ENCODE measurements at places on chromosomes 12 and 14.

- DNase-seq, result no peak
These were observed 247.1 kb upstream of the SRRM4 start for GRCh38 chr12:118734266-118734665.

- DNase-seq, result no peak
These were observed 16.2 kb upstream of the MED6 start for GRCh38 chr14:70616646-70617045.

DNA sequence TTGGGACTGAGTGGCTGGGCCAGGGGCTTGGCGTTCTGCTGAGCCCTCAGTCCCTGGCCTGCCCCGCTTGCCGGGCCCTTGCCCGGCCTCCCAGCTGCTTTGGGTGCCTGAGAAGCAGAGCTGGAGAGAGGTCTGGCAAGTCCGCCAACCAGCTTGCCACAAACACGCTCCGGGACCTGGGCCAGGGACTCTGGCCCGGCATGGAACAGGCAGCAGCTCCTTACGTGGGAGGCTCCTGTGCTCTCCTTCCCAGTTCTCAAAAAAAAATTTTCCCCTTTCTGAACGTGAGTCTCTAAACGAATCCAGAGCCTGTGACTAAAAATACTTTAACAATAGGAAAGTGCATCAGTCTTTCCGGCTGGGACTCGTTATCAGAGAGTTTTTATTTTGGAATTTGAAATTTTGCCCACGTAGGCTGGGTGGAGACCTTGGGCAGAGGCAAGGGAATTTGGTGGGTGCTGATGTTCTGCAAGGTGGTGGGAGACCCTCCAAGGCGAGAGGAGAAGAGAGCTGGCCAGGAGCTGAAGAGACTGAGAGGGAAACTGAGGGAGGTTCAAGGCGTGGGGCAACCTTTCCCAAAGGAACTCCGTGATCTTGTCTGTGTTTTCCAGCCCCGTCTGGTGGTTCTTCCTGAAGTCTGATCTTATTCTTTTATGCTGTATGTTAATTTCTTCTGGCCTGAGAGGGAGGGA, 6.8 kb upstream of the NR4A1 start:
- no peak for DNase-seq

GRCh38 chr12:118102070-118102469, 1.7 kb downstream of the VSIG10 start:
- no peak for DNase-seq

GRCh38 chr14:50363714-50364111, 33.0 kb downstream of the CDKL1 start:
- no peak for DNase-seq

GRCh38 chr12:54479421-54479820, 6.0 kb upstream of the GTSF1 start:
- DNase-seq, result no peak

GRCh38 chr12:93079976-93080375, 150.9 kb upstream of the EEA1 start:
- no peak for DNase-seq

- no peak for DNase-seq
These were observed 5.4 kb downstream of the LMO3 start for GRCh38 chr12:16600525-16600924.

- DNase-seq, result no peak
These were observed 3.9 kb upstream of the DACT1 start for GRCh38 chr14:58633831-58634230.

- peak; percentile 39 for DNase-seq
These were observed at the start of the genes LYSET and MOAP1 for GRCh38 chr14:93184391-93185348. TSS of gene LYSET (plus strand) at chr14:93185317. CDS start at chr14:93185406, 89 bp downstream. TSS of gene MOAP1 (minus strand) at chr14:93184897. CDS start at chr14:93184242, 655 bp downstream.

- no peak for DNase-seq
These were observed 71.4 kb downstream of the PAPOLA start for GRCh38 chr14:96573473-96574100.

DNA sequence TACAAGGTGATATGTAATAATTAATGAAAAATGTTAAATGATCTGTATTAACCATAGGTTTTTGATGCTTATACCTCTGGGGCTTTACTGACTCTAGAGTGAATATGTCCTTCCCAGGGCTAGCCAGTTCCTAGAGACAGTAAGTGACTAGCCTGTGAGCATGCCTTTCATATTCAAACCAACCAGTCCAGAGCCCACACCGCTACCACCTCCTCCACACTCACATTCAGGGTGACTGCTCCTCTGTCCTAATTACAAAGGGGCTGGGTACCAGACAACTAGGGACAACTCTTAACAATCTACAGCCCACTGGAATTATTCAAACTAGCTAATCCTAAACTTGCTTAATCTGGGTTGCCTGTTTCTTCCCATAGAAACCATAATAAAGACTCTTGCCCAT, 49.0 kb downstream of the RALGAPA1 start:
- DNase-seq, result no peak

- no peak for DNase-seq
These were observed 34.2 kb downstream of the BICD1 start for GRCh38 chr12:32140877-32141276.

- no peak for DNase-seq
These were observed 594 bp downstream of the ARHGDIB start for GRCh38 chr12:14960548-14961465.

GRCh38 chr12:92290350-92290695, 144.7 kb upstream of the BTG1 start:
- no peak for DNase-seq

GRCh38 chr12:70854138-70854537, 66.4 kb downstream of the PTPRR start:
- DNase-seq, result no peak

- DNase-seq, result no peak
These were observed 389.7 kb upstream of the FAR2 start for GRCh38 chr12:28759333-28759732.

DNA sequence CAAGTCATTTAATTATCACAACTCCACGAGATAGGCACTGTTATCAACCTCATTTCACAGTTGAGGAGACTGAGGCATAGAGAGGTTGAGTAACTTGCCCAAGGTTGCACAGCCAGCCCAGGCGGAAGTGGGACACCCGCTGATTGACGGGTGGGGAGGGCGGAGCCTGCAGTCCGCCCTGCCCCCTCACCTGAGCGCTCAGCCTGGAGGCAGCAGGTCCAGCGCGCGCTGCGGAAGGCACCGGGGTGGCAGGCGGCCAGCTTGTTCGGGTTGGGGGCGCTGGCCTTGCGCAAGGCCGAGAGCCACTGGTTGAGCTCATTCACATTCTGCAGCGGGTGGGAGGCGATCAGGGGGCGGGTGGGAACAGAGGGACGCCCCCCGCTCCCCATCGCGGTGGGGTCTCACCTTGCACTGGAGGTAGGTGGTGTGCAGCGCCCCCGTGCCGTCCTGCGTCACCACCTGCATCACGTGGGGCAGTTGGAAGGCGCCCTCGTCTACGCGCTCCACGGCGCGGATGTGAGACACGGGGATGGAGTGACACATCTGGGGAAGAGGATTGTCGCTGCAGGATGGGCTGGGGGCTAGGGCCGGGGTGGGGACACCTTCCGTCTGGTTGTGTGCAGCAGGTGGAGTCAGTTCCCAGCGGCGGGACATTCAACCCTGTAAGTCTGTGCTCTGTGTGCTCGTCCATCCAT, 31.7 kb downstream of the RASAL1 start:
- no peak for DNase-seq

DNA sequence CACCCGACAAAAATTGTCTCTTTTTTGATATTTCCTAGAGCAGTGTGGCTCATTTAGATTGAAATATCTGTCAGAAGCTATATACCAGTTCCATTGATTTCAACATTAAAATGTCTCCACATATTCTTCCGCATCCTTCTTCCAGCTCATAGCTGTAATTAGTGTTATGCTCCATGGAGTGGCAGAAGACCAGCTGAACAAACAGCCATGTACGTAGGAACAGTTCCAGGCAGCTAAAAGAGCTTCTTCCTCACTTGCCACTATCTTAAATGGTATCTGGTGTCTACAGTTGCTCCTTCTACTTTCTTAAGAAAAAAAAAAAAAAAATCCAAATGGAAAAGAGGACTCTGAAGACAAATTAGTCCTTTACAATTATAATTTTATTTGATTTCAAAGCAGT, 848.0 kb downstream of the DIO2 start:
- DNase-seq, result no peak

DNA sequence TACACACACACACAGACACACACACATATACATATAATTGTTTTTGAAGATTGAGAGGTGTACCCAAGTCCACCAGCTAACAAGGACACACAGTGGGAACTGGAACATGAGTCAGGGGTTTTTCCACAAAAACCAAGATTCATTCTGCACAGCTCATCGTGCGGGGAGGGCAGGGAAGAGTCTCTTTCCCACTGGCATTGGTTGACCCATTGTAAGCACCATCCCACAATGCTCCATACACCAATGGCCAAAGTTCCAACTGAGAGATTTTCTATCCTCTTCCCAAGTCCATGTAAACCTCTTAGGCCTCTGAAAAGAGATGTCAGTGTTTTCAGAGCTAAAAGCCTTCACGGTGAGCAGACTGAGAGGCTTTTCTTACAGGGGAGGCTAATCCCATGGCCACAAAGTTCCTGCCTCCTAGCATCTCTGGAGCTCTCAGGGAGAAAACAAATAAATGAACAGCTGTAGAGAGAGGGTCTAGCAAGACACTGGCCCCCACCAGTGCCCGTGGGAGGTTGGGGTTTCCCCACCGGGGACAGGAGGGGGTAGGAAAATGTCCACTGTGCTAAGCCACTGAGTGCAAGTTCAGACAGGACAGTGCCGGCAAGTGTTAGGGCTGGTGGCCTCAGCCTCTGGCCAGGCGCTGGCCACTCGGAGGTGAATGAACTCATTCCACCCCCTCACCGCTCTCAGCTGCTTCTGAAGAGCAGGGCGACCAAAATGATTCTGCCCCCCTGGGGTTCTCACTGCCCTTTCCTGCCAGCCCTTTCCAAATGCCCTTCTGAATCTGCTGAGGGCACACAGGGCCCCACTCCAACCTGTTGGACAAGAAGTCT, 21.5 kb upstream of the TC2N start:
- no peak for DNase-seq

DNA sequence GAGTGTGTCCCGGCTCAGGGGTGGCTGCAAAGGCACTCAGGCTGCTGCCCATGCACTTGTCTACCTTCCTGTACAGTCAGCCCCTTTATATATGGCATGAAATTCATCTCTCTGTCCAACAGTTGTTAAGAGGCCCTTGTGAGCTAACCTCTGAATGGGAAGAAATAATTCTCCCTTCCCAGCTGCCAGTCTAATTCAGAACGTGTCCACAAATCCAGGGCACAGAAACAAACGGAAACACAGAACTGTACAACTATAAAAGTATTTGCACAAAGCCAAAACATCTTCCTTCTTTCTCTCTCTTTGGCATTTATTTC, 849 bp downstream of the KRT5 start:
- no peak for DNase-seq

DNA sequence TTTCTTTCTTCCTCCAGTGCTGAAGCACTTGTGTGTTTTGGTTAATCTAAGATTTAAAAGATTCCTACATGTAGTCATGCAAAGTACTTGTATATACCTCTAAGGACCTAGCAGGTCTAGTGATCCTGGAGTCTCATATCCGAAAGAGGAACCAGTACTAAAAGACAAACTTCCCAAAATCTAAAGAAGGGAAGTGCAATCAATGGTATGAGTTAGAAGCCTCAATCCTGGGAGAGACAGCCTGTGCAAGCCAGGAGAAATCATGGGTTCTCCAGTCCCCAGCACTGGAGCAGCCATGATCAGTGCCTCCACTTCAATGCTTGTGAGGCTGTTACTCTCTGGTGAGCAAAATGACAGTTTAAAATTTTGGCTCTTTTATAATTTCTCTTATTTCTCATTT, 277.4 kb downstream of the DAD1 start:
- no peak for DNase-seq

DNA sequence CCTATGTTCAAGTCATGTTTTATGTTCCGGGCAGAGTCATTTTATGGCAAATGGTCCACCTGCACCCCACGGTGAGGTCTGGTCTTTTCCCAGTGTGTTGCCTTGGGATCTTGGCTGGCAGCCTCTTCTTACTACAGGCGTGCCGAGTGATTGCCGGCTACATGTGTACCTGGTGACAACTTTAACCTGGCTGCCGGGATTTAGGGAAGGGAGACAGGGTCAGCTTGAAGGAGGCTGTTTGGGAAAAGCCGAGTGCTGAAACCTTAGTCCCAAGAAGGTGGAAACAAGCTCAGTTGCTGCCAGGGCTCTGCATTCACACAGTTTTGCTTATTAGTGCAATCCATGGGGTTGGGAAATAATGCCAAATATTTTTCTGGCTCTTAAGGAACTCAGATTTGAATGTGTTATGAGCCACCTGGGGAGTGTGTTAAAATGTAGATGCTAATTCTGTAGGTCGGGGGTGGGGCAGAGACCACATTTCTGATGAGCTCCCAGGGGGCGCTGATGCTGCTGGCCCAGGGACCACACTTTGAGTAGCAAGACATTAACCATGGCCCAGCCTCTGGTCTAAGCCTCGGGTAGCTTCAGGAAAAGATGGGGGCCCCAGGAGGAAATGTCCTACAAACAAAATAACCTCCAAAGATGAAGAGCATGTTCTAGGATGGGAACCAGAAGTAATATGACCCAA, 179.6 kb downstream of the TBX5 start:
- DNase-seq, result no peak

- no peak for DNase-seq
These were observed 824 bp upstream of the TARBP2 start for GRCh38 chr12:53500142-53500775.

DNA sequence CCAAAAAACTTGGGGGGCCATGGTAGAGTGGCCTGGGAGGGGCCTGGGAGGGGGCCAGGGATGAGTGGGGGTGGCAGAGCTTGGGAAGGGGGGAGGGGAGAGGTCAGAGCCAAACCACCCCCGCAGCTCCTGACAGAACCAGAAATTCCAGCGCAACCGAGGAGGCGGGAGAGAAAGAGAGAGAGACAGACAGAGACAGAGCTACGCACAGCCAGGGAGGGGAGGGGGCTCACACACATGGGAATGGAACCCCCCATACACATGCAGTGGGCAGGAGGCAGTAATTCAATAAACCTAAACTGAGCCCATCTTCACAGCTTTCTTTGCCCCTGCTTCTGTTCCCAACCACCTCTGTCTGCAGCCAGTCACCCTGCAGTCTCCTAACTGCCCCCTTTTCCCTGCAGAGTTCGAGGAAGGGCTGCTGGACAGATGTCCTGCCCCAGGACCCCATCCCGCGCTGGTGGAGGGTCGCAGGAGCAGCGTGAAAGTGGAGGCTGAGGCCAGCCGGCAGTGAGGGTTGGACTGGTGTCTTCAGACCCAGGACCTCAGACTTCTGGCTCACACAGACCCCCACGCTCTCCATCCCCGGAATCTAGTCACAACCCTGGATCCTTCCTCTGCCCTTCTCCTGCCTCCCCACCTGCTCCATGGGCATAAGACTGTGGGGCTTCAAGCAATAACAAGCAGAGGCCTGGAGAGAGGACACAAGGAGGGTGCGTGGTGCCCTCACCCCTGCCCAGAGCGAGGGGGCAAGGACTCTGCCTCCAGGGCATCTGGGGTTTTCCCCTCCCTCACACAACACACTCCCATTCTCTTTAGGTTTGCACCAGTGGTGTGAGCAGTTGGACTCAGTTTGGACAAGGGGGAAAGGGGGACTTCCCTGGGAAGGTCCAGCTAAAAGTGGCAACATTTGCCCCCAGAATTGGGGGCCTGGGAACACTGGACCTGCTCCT, 5.6 kb downstream of the NAB2 start:
- no peak for DNase-seq

DNA sequence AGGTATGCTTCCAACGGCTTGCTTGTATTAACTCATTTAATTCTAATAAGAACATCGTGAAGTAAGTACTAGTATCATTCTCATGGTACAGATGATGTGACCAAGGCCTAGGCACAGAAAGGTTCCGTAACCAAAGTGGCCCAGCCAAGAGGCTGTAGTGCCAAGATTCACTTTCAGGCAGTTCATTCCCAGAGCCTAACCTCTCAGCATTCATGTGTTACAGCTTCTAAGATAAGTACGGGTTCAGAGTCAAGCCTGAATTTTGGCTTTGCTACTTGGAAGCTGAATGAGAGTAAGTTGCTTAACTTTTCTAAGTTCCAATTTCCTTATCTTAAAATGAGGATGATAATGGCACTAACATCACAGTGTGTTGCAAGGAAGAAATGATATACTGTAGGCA, 379.9 kb downstream of the AEBP2 start:
- DNase-seq, result no peak
